ENCODE measurements at places on chromosomes 7 and 10. TPM values are rescaled to one million over a fixed set of nuclear protein-coding genes. Genes with fewer than 3 reads are reported as not detected.

The AOAH gene
- total RNA-seq: 44.5 TPM

The SOSTDC1 gene
- total RNA-seq: not detected

The AS3MT gene
- 0.41 TPM for total RNA-seq

The SUGCT gene
- total RNA-seq: 0.61 TPM

The NOC3L gene
- 31.4 TPM for total RNA-seq

The GFRA1 gene
- total RNA-seq: not detected

The GSDME gene
- total RNA-seq: 0.96 TPM

The OR2A12 gene
- total RNA-seq: not detected

The ARHGAP22 gene
- total RNA-seq: not detected

The ANKRD61 gene
- 0.38 TPM for total RNA-seq

The PPP1R17 gene
- not detected for total RNA-seq

The FAM25A gene
- not detected for total RNA-seq

The VENTX gene
- total RNA-seq: 0.12 TPM

The EPO gene
- not detected for total RNA-seq

The STK31 gene
- not detected for total RNA-seq

The NCAPG2 gene
- 146 TPM for total RNA-seq

The SCRN1 gene
- total RNA-seq: 3.5 TPM

The MAGI2 gene
- total RNA-seq: 0.09 TPM

The HDAC9 gene
- 0.91 TPM for total RNA-seq

The BMPER gene
- not detected for total RNA-seq

The OR6V1 gene
- not detected for total RNA-seq

The GRK5 gene
- total RNA-seq: 29.5 TPM

The GARIN1A gene
- total RNA-seq: 1.0 TPM

The CYP3A7 gene
- not detected for total RNA-seq

The PLEKHS1 gene
- not detected for total RNA-seq

The WEE2 gene
- not detected for total RNA-seq

The SAMD9 gene
- 85.6 TPM for total RNA-seq

The LRRD1 gene
- not detected for total RNA-seq

The NUTM2E gene
- total RNA-seq: not detected

The C10orf62 gene
- total RNA-seq: not detected

The CALHM1 gene
- 1.1 TPM for total RNA-seq

The FOXI2 gene
- not detected for total RNA-seq

The TMEM213 gene
- total RNA-seq: not detected

The PIK3CG gene
- total RNA-seq: 50.5 TPM

The MALRD1 gene
- not detected for total RNA-seq

The CDC123 gene
- total RNA-seq: 130 TPM

The AZGP1 gene
- total RNA-seq: not detected

The ABCB1 gene
- 15.1 TPM for total RNA-seq

The USP6NL gene
- 0.49 TPM for total RNA-seq

The SORCS1 gene
- not detected for total RNA-seq

The SYT15 gene
- 0.33 TPM for total RNA-seq

The RSU1 gene
- 51.6 TPM for total RNA-seq

The MICALL2 gene
- total RNA-seq: 2.2 TPM

The ZFAND4 gene
- total RNA-seq: 21.1 TPM

The GPER1 gene
- not detected for total RNA-seq

The IDI2 gene
- total RNA-seq: not detected

The NME8 gene
- total RNA-seq: not detected
